ENCODE measurements at places on chromosomes 12 and 14. TPM values are rescaled to one million over a fixed set of nuclear protein-coding genes. Genes with fewer than 3 reads are reported as not detected.

The RAB3IP gene
- polyA plus RNA-seq, result 9.2 TPM

DNA sequence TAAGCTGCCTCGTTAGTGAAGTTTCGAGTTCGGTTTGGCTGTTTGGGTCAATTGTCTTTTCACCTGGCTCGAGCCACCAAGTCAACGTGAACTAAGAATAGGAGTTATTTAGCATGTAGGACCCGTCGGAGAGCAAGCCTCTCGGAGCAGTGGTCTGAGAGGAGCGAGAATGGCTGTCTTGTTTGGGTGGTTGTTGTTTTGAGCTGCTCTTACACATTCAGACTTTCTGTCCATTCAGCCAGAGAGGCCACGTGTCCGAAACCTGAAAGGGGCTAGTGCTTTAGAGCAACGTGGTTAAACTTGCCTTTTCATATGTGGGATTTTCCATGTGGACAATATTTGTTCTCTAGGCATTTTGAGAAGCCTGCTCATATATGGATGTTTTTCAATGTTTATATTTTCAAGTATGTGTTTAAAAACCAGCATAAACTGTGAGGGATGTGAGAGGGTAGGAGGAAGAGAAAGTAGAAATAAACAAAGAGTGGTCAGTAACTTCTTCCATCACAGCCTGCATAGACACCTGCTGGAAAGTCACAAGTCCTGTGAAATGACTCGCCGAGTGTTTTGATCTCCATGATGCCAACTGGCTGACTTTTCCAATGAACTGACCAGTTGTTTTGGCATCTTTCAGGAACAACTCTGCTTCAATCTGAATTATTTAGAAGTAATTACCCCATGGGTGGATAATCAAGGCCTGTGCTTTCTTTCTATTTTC, 221.0 kb downstream of the ASCL1 start:
- DNase-seq, result no peak

GRCh38 chr14:61179796-61180398, 101.2 kb downstream of the TMEM30B start:
- no peak for DNase-seq

GRCh38 chr14:23828001-23828400, 125.6 kb upstream of the DHRS4 start:
- no peak for DNase-seq
